ENCODE measurements at places on chromosomes 5 and 9.

- no peak for DNase-seq
Measured at GRCh38 chr5:131262953-131263541, 806 bp upstream of the CDC42SE2 start.

GRCh38 chr9:16825331-16825725 lies 45.1 kb downstream of the BNC2 start:
- DNase-seq, result no peak

GRCh38 chr5:96629774-96630173 lies 32.4 kb upstream of the CAST start:
- DNase-seq, result no peak

GRCh38 chr9:112836394-112836793 lies 54.3 kb downstream of the SLC46A2 start:
- no peak for DNase-seq

DNA sequence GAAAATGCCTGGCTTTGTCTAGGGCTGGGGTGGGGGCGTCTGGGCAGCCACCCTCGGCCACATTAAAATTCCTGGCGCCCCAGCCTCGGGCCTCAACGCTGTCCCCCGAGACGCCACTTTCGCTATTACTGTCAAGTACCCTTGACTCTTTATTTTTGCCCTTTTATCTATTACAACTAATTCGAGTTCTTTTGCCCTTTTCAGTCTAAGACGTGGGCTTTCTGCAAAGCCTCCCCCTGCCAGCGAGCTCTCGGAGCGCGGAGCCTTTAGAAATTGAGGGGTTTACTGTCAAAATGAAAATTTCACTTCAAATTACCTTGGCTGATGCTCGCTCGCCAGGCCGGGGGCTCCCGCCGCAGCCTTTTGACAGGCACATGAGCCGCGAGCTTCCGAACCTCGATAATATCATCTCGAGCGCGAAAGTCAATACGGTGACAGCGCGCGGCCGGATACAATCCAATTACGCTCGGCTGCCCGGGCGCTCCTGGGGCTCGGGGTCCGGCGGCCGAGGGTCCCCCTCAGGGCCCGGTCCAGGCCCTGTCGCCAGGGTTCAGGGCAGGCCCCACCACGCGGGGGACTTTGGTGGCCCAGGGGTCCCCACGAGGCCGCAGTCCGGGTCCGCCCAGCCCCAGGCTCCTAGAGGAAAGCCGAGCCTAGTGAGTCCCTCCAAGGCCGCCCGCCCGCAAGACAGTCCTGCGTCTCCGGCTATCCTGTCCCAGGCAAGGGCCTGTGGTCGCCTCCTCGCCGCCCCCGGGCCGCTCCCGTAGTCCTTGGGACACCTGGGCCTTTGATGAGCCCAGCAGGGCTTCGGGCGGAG lies 6.7 kb downstream of the IRX4 start:
- no peak for DNase-seq

All from stimulated activated CD4-positive, alpha-beta T cell treated with anti-CD3 and anti-CD28 coated beads, Interleukin-1b, Interleukin-23, amount 100 ng/mL, for 1 hour (primary cell).